Activated CD8-positive, alpha-beta memory T cell treated with anti-CD3 and anti-CD28 coated beads for 1 hour (primary cell): ENCODE measurements at places on chromosomes 2 and 18.

DNA sequence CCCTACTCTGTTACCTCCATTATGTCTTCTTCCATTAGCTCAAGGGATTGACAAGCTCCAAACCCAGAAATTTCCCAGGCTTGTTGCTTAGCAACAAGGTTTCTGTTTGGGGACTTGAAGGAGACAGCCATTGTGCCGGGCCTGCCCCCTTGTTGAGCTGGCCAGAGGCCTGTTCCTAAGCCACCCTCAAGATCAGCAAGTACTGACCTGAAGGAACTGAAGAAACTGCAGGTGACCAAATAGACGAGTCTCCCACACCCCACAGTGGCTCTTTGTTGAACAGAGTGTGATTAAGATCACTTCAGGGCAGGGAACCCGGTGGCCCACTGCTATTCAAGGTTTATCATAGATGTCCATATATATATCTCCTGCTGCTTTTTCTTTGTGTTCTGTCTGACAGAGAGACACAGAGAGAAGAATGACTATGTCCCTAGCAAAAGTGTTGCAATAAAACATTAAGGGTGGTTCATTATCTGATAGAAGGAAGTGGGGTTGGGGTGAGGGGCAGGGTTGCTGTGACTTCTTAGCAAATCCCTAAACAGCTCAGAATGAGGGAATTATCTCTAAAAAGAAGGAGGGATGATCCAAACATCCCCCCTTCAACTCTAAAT is 69.2 kb downstream of the RNF144A start:
- DNase-seq = no peak

GRCh38 chr2:134118279-134119116 is 135.4 kb upstream of the MGAT5 start:
- peak; percentile 80 for DNase-seq

DNA sequence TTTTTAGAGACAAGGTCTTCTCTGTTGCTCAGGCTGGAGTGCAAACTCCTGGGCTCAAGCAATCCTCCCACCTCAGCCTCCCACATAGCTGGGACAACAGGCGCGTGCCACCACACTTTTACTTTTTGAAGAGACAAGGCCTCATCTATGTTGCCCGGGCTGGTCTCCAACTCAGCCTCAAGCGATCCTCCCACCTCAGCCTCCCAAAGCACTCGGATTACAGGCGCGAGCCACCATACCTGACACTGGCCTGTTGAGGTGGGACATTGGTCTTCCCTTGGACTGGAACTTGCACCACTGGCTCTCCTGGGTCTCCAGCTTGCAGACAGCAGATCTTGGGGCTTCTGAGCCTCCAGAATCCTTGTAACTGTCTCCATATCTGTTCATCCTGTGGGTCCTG is 75.6 kb downstream of the NDUFA10 start:
- no peak for DNase-seq

DNA sequence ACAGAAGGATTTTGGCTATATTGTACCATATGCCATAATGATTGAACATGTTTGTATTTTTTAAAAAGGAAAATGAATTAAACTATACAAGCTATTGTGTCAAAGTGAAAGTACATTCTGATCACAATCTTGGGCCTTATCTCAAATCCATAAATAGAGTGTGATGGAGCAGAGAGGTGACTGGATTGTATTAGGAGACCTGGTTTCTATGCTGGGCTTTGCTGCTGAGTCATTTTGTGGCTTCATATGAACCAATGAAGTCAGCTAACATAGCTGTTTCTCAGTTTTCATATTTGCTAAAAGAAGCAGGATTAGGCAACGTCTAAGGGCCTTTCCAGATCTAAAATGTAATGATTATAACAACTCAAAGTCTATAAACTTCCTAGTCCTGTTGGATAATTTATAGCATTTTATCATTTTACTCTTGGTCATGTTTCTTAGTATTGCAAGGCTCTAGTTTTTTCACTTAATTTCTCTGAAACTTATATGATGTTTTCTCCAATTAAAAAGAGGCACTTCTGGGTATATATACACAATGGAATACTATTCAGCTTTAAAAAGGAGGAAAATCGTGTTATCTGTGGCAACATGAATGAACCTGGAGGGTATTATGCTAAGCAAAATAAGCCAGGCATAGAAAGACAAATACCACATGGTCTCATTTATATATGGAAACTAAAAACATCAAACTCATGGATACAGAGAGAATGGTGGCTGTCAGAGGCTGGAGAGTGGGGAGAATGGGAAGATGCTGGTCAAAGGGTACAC is 112.3 kb downstream of the MEP1B start:
- DNase-seq = no peak

GRCh38 chr2:238897911-238898311 is 50.0 kb downstream of the TWIST2 start:
- DNase-seq = no peak

DNA sequence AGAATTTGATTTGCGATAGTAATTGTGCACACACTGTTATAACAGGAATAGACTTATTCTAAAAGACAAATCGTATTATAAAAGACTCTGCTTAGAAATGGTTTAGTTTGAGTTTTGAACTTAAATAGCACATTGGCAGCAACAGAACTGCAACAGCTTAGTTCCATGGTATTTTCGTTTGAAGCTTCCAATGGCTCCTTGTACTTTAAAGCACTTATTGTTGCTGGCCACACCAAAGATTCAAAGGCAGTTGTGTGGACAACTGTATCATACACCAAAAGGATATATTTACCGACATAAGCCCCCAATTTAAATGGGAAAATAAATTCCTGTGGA is 627 bp downstream of the WIPF1 start:
- DNase-seq = no peak

GRCh38 chr2:199310771-199311585 is 146.8 kb downstream of the SATB2 start:
- DNase-seq = no peak

- DNase-seq = no peak
These were observed 2.0 kb downstream of the AGPS start for GRCh38 chr2:177394594-177394973.

GRCh38 chr18:741931-742512 is 29.6 kb upstream of the ENOSF1 start:
- no peak for DNase-seq

DNA sequence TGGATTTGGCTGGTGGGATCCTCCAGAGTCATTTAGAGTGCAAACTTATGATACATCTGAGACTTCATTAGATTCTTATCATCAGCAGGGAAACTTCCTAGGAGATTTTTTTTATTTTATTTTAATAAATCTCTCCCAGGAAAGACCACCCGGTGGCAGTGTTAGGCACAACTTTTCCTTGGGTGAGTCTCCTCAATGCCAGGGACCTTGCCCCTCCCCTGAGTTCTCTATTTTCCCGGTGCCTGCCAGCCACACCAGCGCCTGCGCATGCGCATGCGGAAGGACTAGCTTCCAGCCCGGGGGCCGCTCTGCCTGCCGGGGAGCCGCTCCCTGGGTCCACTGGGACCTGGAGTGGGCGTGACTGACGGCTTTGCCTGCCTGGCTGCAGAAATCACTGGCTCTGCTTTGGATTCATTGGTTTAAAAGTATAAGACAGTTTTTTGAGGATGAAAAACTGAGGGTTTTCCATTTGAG is 86.6 kb downstream of the TMEM182 start:
- DNase-seq = no peak

DNA sequence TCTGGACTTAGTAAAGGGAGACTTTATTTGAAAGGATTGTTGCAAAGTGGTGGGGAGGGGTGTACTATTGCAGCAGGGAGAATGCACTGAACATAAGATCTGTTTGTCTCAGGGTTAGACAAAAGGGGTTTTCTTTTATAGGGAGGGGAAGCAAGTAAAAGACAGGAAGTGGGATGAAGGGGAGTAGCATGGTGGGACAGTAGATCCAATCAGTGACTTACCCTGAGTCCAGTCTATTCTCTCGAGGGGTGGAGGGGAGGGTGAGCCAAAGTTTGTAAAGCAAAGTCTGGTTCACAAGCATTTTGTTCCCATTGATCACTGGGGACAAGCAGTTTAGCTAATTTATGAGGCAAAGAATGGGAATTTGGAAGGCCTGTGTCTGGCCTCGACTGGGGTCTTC is 35.0 kb upstream of the CYP27C1 start:
- DNase-seq = no peak

DNA sequence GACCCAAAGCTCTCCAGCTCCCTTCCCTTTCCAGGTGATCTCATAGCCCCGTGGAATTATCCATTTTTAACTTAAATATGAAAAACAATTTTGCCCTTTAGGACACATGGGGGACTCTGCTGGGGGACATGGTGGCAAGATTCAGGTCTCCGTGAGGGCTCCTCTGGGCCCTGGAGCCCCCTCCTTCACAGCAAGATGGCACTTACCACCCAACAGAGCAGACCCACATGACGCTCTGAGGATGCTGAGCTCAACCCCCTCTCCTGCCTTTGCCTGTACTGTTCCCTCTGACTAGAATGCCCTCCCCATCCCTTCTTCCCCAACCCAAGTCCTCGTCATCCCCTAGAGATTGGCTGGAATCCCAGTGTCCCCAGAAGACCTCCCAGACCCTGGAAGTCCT is 17.2 kb downstream of the TEX51 start:
- DNase-seq = no peak

DNA sequence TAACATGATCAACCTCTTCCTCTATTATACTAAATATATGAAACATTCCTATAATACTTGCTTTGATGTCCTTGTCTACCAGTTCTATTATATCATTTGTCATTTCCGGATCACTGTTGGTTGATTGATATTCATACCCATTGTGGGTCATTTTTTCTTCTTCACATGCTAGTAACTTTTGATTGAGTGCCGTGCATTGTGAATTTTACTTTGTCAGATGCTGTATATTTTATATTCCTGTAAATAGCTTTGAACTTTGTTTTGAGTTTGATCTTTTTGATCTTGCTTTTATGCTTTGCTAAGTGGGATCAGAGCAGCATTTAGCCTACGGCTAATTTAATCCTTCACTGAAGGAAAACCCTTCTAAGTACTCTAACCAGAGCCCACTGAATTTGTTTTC is 168.9 kb upstream of the RAB6C start:
- no peak for DNase-seq

DNA sequence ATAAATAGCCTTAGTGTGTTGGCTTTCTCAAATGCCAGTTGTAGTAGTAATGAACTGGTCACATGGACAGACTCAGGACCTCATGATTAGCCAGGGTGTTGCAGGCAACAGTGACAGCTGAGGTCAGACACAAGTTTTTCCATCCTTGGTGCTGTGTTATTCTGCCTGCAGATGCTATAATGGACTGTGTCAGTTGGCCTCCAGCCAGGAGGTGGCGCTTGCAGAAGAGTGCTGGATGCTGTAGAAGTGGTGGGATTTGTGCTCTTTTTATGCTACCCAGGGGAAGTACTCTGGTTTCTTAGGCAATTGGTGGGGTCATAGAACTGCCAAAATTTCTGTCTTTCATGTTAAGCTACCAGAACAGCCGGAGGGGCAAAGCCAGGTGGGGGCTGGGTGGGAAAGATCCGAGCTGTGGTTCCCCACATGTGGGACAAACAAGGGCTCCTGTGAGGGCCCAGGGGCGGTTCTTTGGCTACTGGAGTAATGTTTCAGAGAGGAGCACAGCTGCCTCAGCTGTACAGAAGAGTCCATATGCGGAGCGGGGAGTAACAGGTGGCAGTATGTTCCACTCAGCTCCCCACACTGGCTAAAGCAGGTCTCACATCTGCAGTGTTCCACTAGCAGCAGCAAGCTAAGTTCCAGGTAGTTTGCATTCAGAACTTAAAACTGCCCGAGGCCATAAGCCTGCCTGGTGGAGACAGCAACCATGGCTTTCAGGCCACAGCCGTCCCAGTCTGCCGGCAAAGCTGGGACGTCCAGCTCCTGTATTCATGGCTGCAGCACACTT is 104.4 kb downstream of the GULP1 start:
- no peak for DNase-seq

DNA sequence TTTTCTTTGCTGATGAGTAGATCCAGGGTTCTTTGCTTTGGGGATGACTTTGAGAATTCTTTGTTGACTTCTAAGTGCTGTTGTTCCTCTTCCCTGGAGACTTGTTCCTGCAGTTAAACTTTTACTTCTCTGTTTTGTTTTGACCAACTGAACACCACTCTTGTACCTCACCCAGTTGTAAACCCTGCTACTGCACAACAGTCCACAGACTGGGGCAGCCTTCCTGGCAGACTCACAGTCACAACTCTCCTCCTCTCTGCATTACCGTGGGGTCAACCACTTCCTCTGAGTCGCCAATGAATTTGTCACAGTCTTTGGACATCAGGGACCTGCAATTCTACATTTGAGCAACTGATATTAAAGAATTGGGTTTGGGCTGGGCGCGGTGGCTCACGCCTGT is 3.8 kb upstream of the SLC8A1 start:
- no peak for DNase-seq

GRCh38 chr2:76464310-76464709 is 753.6 kb upstream of the GCFC2 start:
- DNase-seq = no peak

DNA sequence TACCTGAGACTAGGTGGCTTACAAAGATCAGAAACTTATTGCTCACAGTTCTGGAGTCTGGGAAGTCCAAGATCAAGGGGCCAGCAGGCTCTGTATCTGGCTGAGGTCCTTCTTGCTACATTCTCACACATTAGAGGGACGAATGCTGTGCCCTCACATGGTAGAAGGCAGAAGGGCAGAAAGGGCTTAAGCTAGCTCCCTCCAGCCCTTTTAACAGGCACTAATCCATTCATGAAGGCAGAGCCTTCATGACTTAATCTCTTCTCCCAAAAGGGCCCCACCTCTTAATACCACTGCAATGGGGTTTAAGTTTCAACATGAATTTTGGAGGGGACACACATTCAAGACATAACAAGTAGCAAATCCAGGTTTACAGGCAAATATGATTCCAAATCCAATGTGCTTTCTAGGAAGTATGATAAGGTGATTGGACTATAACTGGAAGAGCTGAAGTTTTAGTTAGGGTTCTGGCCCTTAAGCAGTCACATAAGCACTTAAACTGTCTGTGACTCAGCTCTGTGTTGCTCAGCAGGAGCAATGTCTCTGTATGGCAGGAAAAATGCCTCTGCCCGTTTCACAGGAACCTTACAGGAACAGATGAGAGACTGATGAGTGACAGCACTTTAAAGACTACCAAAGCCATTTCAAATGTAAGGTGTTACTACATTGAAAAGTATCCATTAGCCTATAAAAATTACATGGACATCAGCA is 119.6 kb upstream of the PTPRM start:
- DNase-seq = no peak

GRCh38 chr2:219509780-219510511 is 4.3 kb upstream of the ASIC4 start:
- no peak for DNase-seq

DNA sequence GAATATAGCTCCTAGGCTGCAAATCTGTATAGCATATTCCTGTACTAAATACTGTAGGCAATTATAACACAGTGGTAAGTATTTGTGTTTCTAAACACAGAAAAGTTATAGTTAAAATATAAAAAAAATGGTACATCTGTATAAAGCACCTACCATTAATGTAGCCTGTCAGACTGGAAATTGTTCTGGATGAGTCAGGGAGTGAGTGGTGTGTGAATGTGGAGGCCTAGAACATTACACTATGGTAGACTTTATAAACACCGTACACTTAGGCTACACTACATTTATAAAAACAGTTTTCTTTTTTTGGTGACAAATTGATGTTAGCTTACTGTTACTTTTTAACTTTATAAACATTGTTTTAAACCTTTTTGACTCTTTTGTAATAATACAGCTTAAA is 226.3 kb downstream of the CCDC85A start:
- DNase-seq = no peak

GRCh38 chr2:20583425-20583881 is 67.4 kb downstream of the HS1BP3 start:
- no peak for DNase-seq
